BJ (cell line): ENCODE measurements at places on chromosomes 4 and X. TPM values are rescaled to one million over a fixed set of nuclear protein-coding genes. Genes with fewer than 3 reads are reported as not detected.

STK26 gene
- polyA plus RNA-seq, result 0.67 and 1.3 TPM in 2 replicates

FGA gene
- not detected in 2 replicates for polyA plus RNA-seq

- no peak for DNase-seq
These were observed 122.2 kb downstream of the CAMK2D start for GRCh38 chr4:113639326-113639725.

DNA sequence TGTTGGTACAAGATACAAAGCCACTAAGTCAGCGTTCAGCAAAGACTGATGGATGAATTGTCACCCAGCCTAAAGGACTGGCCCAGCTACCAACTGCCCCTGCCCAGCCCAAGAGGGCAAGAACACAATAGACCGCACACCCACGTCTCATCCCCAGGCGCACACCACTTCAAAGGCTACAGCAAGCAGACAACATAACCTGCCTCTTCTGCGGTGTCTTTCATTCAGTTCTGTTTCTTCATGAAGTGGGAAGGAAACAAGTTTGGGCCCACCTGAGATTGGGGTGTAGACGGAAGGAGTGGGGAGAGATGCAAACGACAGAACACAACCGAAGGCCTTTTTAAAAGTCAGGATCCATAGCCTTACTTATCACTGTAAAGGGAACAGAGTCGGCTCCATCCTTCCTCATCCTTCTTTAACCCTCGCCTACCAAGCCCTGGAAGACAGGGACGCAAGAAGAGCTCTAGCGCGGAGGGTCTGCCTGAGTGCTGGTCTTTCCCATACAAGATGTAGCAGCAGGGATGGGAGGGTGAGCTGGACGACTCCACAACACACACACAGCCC, 691 bp downstream of the SCARB2 start:
- DNase-seq, result no peak
